Activated naive CD4-positive, alpha-beta T cell treated with anti-CD3 and anti-CD28 coated beads, Interleukin-2, amount 10 ng/mL, durations not matched to agents 7 days and 5 days (primary cell): ENCODE measurements at places on chromosomes 3 and 15.

DNA sequence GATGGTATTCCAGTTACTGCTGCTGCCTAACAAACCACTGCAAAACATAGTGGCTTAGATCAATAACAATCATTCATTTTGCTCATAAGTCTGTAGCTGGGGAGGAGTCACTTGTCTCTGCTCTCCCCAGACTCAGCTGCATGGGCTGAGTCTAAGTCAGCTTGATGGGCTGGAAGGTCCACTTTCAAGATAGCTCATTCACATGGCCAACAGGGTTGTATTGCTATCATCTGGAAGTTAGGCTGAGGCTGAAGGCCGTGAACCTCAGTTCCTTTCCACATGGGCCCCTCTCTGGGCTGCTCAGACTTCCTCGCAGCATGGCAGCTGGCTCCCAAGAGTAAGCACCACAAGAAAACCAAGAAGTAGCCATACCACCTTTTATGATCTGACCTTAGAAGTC is 28.7 kb upstream of the BFSP2 start:
- DNase-seq, result no peak

GRCh38 chr15:42104095-42104891 is 9.9 kb upstream of the PLA2G4D start:
- DNase-seq, result no peak

DNA sequence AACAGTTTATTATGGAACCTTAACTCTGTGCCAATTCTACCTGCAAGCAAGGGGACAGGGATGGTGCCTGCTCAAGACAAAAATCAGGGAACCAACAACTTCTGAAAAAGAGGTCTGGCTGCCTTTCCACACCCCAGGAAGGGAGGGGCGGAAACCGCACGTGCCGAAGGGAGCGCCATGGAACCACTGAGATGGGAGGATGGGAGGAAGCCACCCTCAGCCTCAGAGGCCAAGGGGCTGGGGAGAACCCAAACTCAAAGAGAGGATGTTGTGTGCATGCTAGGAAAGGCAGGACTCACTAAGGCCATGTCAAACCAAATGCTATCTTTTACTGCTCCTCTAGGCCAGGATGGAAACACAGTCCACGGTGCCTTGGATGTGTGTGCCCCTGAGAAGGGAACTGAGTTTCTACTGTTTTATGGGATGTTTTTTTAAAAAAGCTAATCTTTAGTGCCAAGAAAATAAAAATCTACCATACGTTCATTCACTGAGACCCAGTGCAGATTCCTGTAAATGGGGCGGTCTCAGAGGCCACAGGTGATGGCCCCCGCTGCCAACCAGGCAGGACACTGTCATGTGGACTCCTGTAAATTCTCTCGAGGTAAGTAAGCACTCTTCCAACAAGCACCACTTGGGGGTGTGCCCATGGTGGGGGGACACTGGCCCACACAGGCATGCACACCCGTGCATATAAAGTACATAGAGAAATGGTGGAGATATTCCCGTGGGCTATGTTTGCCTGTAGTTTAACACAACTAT is 20.5 kb downstream of the SRPRB start:
- DNase-seq, result no peak

DNA sequence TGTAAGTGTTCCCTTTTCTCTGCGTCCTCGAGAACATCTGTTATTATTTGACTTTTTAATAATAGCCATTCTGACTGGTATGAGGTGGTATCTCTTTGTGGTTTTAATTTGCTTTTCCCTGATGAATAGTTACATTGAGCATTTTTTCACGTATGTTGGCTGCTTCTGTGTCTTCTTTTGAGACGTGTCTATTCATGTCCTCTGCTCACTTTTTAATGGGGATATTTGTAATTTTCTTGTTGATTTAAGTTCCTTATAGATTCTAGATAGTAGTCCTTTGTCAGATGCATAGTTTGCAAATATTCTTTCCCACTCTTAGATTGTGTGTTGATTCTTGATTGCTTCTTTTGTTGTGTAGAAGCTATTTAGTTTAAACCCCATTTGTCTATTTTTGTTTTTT is 179.2 kb downstream of the DOCK3 start:
- no peak for DNase-seq

GRCh38 chr3:105979961-105980360 is 111.1 kb upstream of the CBLB start:
- DNase-seq, result no peak

DNA sequence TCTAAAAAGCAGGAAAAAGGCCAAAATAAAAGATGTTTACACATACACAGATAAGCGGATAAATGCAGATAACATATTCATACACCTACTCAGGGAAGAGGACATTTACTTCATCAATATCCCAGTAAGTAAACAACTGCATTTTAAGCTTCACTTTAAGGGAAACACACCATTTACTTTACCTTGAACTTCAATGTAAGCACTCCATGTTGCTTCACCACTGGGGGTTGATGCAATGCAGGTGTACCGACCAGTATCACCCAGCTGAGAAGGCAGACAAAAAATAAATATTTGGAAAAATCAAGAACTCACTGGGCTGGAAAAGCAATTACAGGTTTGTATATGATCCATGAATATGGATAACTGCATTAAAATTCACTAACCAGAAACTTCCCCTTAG is 1099.5 kb downstream of the ROBO1 start:
- no peak for DNase-seq

GRCh38 chr15:100332721-100333120 is 9.1 kb downstream of the ADAMTS17 start:
- DNase-seq, result no peak

- no peak for DNase-seq
Measured at GRCh38 chr3:195752546-195753331, 32.0 kb downstream of the MUC20 start.

DNA sequence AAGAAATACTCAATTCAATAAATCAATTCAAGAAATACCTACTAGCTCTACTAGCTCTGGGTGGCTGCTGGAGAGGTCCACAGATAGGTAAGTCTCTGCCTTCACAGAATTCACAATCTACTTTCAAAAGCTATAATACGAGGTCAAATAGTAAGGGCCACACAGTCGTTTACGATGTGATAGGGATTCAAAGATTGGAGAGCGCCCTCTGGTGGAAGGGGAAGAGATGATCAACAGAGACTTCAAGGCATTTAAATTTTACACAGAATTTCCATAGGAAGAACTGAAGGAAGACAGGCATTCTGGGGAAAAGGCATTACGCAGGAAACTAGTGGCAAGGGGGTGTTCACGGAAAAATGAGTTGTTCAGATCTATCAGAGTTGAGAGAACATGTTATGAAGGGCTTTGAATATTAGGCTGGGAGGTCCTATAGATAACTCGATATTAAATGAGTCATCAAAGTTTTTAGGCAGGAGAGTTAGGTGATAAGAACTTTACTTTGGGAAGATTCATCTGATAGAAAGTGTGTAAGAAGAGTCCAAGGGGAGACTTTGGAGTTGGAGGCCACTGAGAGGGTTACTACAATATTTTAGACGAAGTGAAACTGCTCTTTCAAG is 128.8 kb downstream of the FRMD5 start:
- DNase-seq, result peak; percentile 73

DNA sequence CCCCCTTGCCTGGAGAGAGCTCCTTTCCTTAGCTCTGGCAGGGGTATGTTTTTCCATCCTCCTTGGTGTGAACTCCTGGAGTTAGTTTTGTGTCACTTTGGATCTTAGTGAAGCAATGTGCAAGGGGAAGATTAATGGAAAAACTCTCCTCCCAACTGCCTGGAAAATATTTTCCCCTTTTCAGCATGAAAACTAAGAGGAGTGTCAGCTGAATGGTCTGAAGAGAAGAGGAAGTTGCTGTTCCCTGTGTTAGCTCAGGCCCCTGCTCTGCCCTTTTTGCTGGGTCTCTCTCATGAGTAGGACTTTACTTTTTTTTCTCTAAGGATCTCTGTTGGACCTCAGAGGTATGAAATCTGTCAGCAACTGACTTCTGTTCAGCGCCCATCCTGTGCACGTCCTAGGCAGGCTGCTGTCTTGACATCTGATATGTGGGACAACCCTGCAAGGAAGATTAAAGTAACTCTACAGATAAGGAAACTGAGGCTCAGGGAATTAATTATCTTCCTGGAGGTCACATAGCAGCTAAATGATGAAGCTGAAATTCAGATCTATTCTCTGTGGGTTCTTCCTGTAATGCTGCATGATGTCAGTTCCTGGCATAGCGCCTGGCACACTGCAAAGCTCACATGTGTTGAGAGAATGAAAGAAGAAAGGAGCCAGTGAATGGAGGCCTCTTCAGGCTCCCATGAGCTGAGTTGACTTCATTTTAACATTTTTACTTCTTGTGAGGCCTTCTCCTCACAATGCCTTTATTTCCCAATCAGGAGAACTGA is 109.7 kb upstream of the GALNT15 start:
- no peak for DNase-seq

GRCh38 chr3:187678726-187679268 is 8.6 kb upstream of the SST start:
- peak; percentile 55 for DNase-seq

DNA sequence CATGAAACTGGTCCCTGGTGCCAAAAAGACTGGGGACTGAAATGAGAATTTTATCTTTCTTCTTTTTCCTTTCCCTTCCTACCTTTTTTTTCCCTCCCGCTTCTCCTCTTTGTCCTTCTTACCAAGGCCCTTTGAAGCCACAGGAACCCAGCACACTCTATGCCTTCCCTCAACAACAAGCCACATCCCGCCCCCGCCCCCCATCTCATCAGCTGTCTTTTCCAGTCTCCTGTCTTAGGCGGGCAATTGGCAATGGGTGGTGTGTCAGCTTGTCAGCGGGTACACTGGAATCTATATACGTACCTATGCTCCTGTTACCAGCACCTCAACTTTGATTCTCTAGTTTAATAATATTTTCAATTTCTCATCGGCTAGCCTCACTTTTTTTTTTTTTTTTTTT is 56.3 kb upstream of the CHD2 start:
- DNase-seq, result peak; percentile 42

DNA sequence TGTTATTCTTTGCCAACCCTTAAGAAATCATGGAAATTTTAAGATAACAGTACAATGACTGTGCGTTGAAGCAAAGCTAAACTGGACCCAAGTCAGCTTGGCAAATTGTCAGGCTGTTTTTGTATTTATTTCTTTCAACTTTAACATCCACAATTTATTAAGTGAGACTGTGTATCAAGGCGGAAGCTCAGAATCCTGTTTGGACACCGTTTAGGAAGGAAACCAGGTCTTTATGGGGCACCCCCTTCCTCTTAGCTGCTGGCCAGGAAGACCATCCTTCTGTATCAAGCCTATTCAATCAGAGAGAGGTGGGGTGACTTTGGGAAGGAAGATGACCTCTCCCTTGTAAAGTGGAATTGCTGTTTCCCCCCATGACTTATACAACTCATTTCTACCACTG is 166.0 kb downstream of the MCTP2 start:
- DNase-seq, result no peak

- DNase-seq, result no peak
Measured at GRCh38 chr15:52551762-52552161, 17.1 kb downstream of the ARPP19 start.

DNA sequence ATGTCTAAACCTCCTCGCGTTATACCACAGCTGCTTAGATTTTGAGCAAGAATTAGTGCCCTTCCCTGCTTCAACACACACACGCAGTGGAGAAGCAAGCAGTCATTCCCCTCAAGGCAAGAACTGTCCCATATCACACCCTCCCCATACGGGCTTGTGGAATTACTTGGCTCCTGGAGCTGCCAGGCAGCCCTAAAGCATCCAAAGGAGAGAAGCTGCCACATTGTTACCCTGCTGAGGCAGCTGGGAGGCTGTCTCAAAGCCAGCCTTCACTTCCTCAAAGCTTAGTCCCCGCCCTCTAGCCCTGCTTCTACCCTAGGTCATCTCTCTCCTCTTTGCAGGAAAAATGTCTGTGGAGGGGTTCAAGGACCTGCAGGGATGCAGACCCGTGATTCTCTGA is 153.4 kb downstream of the RORA start:
- no peak for DNase-seq

- DNase-seq, result no peak
Measured at GRCh38 chr3:53089511-53089910, 40.7 kb downstream of the RFT1 start.

- DNase-seq, result no peak
Measured at GRCh38 chr3:143559296-143559695, 289.0 kb downstream of the SLC9A9 start.

GRCh38 chr15:90880381-90881145 is 3.7 kb upstream of the FES start:
- no peak for DNase-seq

DNA sequence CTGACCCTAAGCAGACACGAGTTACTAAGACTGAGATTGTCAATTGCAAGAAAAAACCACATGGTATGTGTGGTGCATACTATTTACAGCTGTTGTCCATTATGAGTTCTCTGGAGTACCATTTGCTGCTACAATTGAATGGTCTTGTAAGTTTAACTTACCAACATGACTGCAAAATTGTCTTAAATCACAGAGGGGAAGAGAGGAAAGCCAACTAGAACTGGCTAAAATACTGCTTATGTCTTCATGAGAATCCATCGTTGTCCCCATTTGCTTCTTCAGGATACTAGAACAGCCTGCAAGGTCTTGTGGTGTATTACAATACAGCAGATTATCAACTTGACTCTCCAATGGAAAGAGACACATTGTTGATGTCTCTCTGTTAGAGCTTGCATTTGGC is 313.2 kb downstream of the AGBL1 start:
- DNase-seq, result no peak

DNA sequence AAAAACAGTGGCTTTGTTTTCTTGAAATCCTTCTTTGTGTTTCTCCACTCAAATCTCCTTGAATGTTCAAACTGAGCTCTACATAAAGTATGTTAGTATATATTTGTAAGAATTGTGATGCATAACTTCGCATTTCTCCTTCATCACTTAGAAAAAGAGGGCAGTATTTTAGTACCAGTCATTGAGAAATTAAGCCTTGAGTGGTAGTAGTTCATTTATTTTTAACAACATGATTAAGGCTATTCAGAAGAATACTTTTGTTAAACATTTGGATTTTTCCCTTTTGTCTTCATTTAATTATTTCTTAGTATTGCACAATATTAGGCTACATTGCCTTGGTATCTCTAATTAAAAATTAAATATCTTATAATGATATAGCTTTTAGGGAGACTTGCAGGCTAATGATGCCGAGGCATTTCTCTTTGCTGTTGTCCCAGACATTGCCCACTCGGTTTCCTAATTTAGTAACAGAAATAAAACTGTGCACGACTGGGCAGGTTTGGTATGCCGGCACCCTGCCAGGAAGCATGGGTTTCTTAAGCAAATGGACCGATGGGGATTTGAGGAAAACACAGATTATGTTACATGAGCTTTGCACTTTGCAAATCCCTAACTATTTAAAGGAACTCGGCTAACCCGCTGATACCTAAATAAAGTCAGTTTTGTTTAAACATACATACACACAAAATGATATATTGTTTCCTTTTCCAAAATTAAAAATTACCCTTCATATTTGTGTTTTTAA is 54.7 kb downstream of the LRRC28 start:
- no peak for DNase-seq

- no peak for DNase-seq
Measured at GRCh38 chr15:100903168-100903554, 16.0 kb upstream of the LRRK1 start.

DNA sequence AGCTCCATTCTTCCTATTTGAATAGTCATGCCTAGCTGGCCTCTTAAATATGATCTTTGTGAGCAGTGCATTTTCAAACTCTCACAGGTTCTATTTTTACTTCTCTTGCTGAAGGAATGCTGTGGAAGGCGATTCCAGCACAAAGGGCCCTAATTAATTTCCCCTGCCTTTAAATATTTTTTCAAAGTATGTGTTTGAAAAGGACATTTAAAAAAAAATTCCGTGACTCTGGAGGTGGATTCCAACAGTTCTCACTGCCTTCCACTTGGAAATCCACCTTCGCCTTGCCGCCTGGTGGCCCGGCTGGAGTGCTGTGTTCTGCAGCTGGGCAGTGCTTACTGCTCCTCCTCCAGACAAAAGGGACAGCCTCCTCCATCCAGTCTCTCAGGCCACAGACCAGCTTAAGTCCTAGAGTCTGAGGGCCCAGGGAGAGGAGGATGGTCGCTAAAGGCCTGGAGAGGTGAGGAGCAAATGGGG is 61.5 kb upstream of the CORO2B start:
- DNase-seq, result no peak
